ENCODE measurements at places on chromosomes 12 and 14. TPM values are rescaled to one million over a fixed set of nuclear protein-coding genes. Genes with fewer than 3 reads are reported as not detected.

DNA sequence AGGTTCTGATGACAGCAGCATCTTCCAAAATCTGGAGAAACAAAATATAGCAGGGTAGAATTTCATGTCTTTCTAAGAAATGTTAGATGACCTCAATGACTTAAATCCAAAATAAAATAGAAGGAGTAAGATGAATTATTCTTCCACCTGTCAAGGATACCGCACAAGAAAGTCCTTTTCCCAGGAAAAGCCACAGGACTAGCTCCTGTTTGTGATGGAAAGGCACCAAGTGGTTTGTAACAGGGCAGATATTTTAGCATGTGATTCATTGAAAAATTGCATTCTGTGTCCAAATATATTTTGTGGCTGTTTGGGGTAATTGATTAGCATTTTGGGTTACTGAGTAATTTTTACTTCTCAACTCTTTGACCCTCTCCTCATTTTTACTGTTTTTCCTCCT is 2.7 kb downstream of the CD163L1 start:
- DNase-seq, result no peak

DNA sequence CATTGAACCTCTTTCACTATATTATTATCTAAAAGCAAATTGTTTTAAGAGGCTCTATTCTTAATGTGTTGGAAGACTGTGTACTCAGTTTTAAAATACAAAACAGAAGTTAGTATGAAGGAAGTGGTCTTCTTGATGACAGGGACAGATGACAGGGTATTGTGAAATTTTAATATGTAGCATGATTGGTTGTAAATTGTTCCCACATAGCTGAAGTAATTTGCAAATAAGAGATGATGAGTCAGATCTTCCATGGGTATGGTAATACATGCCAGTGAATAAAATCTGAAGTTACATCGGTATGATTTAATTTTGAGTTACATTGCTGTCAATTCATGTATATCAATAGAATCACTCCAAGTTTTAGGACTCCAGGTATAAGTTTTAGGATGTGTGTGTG is 454.8 kb downstream of the AEBP2 start:
- peak; percentile 25 for DNase-seq

GRCh38 chr12:104090685-104091084 is 26.4 kb downstream of the HCFC2 start:
- no peak for DNase-seq

CMA1 gene
- not detected for total RNA-seq

GRCh38 chr14:66619952-66620351 is 112.0 kb downstream of the GPHN start:
- no peak for DNase-seq

DNA sequence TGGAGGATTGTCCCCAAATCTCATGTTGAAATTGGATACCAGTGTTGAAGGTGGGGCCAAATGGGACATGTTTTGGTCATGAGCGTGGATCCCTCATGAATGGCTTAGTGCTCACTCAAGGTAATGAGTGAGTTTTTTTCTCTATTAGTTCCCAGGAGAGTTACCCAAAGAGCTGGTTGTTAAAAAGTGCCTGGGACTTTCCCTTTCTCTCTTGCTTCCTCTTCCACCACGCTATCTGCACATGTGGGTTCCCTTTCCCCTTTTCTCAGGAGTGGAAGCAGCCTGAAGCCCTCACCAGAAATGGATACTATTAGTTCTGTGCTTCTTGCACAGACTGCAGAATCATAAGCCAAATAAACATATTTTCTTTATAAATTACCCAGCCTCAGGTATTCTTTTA is 465.4 kb downstream of the FSCB start:
- DNase-seq, result no peak

CEBPE gene
- total RNA-seq, result not detected

DNA sequence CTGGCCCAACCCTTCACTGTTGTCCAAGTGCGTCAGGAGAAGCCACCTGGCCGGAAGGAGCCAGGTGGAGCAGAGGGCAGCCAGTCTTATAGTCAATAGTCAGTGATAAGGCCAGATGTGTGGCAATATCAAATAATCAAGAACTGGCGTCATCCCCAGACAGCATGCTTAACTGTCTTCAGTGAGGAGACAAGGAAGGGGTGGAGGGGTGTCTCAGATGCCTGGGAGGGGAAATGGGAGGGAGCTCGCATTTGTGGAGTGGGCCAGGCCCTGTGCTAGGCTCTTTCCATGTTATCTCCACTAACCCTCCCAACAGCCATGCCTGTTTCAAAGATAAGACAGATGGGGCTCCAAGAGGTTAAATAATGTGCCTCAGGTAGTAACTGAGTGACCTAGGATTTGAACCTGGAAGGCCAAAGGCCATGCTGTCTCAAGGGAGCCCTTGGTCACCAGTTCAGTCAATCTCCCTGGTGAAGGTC is 48.9 kb upstream of the FOS start:
- DNase-seq, result no peak

RNASE4 gene
- 12.4 TPM for total RNA-seq

DNA sequence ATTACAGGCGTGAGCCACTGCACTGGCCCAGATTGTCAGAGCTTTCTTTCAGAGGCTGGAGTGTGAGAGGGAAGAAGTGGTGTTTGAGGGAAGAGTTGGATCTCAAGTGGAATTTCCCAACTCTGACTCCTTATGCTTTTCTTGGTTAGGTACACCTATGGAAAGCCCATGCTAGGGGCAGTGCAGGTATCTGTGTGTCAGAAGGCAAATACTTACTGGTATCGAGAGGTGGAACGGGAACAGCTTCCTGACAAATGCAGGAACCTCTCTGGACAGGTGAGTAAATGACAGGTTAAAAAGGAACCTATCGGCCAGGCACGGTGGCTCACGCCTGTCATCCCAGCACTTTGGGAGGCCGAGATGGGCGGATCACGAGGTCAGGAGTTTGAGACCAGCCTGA is 14.9 kb downstream of the A2ML1 start:
- no peak for DNase-seq

KRT3 gene
- not detected for total RNA-seq

RNASE7 gene
- not detected for total RNA-seq

OR10AD1 gene
- total RNA-seq, result not detected

DNA sequence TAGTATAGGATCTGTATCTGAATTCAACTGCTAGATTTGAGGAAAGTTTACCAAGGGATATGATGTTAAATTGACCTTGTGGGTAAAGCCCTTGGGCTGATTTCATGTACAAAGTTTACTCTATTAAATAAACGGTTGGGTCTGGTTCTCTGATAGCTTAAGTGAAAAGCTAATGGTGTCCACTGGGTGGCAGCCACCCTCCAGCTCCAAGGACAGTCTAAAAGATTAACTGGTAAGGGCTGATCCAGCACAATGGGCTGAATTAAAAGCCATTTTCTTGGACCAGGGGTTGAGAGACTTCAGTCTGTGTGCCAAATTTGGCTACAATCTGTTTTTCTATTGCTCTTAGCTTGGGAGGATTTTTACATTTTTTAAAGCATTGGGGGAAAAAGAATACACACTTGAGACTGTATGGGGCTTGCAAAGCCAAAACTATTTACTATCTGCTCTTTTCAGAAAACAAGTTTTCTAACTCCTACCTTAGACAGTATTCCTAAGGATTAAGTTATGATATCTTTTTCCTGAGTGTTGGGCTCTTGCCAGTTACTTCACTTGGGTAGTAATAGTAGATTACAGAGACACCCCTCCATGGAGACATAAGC is 116.5 kb downstream of the GPHN start:
- peak; percentile 87 for DNase-seq

DNA sequence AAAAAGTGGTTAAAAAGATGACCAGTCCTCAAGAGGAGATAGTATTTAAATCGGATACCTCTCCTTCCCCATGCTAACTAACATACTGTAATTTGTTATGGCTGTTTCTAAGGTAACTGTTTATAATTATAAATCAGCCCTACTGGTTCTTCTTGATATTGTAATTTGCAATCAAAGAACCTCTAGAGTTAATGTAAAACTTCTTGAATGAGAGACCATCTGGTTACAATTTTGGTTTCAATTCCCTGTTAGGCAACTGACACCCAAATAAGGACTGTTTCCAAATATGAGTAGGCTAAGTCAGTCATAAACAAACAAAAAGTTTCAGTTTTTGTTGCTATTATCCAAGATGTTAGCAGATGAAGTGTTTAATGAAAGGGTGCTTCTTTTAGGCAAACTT is 120.2 kb upstream of the DNM1L start:
- DNase-seq, result no peak

GRCh38 chr12:106917503-106917902 is 38.2 kb upstream of the TMEM263 start:
- DNase-seq, result peak; percentile 17

GRCh38 chr12:67720351-67720856 is 71.9 kb downstream of the DYRK2 start:
- no peak for DNase-seq

DNA sequence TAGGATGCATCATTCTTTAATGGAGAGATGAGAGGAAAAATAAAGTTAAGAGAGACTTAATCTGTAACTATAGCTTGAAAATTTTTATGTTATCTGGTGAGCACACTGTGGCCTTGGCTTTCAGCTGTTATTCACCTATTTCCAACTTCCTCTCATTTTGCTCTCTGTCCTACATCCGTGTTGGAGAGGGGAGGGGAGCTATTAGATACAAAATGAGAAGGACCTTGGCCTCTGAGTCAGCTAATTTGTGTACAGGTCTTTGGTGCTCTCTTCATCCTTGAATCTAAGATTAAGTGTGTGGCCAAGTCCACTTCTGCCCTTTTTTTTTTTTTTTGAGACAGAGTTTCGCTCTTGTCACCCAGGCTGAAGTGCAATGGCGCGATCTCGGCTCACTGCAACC is 887 bp upstream of the APOBEC1 start:
- DNase-seq, result no peak

GRCh38 chr14:89430391-89431236 is 13.6 kb upstream of the FOXN3 start:
- DNase-seq, result no peak

LTA4H gene
- total RNA-seq, result 47.2 TPM

CPSF2 gene
- 18.5 TPM for total RNA-seq

FIGNL2 gene
- total RNA-seq, result 0.44 TPM

- DNase-seq, result no peak
These were observed 41.5 kb downstream of the BEST3 start for GRCh38 chr12:69657376-69658137.

DNA sequence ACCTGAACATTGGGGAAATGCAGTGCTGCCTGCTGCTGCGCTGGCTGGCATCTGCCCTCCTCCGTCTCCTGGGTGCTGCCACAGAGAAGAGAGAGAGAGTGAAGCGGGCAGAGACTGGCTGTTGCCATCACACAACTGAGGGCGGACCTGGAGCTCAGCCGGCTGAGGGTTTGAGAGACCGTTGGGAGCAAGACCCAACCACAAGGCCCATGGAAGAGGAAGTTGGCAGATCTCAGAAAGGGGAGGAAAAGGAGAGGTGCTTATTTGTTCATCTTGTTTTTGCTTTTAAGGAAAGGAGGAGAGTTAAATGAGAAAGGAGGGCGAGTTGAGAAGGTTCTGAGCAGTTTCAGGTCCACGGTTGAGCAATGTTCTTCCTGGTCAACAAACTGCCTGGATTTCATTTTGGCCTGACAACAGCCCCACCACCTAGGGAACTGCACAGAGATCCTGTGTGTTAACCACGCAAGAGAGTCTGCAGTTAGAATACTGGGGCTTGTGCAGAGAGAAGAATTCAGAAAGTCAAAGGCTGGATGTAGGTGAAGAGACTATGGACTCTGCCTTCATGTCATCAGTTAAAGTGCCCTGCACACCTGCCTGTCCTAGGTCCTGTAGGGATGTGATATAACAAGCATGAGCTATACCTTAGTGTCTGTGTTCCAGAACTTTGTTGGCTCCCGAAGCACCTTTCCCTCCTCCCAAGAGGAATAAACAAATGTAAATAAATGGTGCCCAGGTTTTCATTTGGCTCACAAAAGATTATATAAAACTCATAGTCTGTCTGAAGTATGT is 124.6 kb downstream of the ETV6 start:
- no peak for DNase-seq

DNA sequence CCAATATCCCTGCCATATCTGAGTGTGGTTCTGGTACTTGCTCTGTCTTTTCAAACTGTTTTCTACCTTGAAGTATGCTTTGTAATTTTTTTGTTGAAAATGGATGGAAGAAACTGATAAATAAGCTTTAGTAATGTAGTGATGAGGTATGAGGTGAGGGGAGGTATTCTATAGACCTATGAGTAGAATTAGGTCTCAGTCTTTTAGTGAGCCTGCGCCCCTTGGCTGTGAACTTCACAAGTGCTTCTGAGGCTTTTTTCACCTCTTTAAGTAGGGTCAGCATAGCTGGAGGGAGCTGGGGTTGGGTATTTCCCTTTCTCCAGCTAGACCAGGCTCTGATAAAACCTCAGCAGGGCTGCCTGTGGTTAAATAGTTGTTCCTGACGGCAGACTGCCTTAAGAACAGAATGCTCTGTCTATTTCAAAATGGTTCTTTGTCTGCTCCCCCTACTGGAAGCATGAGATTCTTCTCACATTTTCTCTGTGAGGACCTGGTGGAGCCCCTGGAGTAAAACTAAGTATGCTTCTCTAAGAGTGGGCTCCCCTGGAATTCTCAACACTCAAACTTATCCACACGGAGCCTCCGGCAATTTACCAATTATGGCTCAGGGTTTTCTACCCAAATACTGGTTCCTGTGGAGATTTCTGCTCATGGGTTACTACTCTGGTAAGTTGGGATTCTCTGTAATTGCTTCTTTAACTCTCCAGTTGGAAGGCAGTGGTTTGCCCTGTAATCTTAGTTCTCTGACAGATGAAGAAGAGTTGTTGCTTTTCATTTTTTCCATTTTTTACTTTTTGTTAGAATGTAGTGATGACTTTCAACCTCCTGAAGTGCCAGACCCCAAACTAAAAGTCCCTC is 13.1 kb downstream of the KRT5 start:
- peak; percentile 45 for DNase-seq

DNA sequence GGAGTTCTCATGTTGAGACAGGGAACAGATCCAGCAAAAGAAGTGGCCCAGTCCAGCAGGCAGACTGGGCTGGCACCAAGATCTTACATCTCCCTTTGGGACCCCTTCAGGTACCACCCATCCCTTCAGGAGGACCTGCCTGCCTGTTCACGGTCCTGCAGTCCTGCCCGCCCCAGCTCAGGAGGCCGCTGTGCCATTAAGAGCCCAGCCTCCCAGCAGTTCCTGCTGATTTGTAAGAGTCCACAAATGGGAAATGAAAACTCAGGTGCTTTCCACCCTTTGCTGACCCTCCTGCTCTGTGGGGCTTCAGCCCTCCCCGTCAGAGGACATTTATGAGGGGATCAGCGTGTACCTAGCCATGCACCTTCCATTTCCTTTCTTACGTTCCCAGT is 39.5 kb downstream of the C14orf132 start:
- no peak for DNase-seq

WDR20 gene
- 10.2 TPM for total RNA-seq

AQP6 gene
- not detected for total RNA-seq

GRCh38 chr12:121942145-121942718 is 23.8 kb downstream of the CFAP251 start:
- DNase-seq, result no peak

- DNase-seq, result no peak
These were observed 36.7 kb upstream of the CSRP2 start for GRCh38 chr12:76915361-76916169.
